Osteocyte (in vitro differentiated cells): ENCODE measurements at places on chromosomes 16 and 17. TPM values are rescaled to one million over a fixed set of nuclear protein-coding genes. Genes with fewer than 3 reads are reported as not detected.

GRCh38 chr17:64515419-64515818, 8.6 kb downstream of the CEP95 start:
- DNase-seq, result no peak

Gene C16orf74
- total RNA-seq, result 2.1 and 2.4 TPM in 2 replicates

DNA sequence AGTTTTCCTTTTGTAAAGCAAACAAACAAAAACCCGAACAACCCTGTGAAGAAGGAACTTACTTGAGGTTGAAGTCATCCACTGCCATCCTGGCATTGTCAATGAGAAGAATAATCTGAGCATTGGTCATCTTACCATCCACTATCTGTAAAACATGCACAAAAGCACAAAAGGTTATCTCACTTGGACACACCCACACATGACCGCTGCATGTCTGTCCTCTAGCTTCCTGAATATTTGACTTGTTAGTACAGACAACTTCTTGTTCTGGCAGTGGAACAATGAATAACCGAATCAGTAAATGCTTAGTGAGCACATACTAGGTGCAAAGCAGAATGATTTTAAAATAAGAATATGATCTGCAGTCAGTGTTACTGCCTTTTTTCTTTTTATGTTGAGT, 6.1 kb downstream of the KRT23 start:
- no peak for DNase-seq

Gene DRC7
- not detected in 2 replicates for total RNA-seq

DNA sequence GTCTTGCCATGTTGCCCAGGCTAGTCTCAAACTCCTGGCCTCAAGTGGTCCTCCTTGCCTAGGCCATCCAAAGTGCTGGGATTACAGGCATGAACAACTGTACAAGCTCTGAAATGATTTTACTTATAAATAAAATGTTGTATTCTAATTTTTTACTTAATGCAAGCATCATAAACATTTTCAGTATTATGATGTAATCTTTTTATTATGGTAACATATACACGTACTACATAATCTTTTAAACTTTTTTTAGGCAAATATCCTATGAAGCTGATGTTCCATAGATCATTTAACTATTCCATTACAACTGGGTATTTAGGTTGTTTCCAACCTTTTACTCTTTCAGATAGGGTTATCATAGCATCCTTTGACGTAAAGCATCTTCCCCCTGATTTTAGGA, 33.8 kb upstream of the USP43 start:
- DNase-seq, result no peak

GRCh38 chr17:60602385-60602742, 2.4 kb downstream of the PPM1D start:
- no peak for DNase-seq

Gene CPNE7
- 19.7 and 23.6 TPM in 2 replicates for total RNA-seq

- no peak for DNase-seq
Measured at GRCh38 chr16:8641671-8642070, 20.2 kb downstream of the METTL22 start.

GRCh38 chr17:19312406-19312805, 50.1 kb downstream of the B9D1 start:
- no peak for DNase-seq
